ENCODE measurements at places on chromosomes 1 and 21. TPM values are rescaled to one million over a fixed set of nuclear protein-coding genes. Genes with fewer than 3 reads are reported as not detected.

The PPM1J gene
- 2.7 TPM for total RNA-seq

The GUCA2B gene
- total RNA-seq, result not detected

The COL11A1 gene
- not detected for total RNA-seq

The UMODL1 gene
- not detected for total RNA-seq

The ZFYVE9 gene
- total RNA-seq, result 45.9 TPM

The SEC16B gene
- 6.8 TPM for total RNA-seq

The RPTN gene
- not detected for total RNA-seq

The PLA2G2F gene
- total RNA-seq, result not detected

All from thoracic aorta (tissue), 2 donors.